Activated T-cell treated with anti-CD3 and anti-CD28 coated beads for 48 hours (primary cell): ENCODE measurements at places on chromosomes 7 and 10.

DNA sequence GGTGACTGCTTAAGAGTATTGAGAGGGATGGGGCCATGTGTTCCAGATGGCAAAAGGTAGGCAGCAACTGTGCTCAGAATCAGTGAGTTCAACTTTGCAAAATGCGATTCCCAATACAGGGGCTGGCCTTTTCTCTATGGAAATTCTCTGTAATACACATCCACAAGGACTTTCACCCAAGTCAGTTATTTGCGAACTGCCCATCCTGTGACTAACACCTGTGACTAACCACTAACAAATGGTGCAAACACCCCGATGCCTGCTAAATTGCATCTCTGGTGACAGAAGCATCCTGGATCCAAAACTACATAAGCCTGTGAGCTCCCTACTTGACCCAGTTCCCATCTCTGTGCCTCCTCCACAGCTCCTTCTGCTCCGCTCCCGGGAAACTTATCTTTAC is 9.0 kb upstream of the CUZD1 start:
- DNase-seq, result no peak

DNA sequence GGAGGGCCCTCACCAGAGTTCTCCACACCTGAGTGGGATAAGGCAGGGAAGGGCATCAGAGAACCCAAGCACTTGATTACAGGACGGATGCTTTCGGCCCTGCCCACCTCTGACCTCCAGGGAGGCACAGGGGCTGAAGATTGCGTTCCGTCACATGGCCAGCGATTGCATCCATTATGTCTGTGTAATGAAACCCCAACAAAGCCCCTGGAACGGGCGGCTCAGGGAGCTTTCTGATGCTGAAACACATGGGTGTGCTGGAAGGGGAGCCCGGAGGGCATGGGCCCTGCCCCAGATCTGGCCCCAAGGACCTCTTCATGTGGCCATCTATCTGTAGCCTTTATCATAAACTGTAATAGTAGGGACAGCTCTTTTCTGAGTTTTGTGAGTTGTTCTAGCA is 117.2 kb downstream of the PTPN20 start:
- DNase-seq, result no peak

DNA sequence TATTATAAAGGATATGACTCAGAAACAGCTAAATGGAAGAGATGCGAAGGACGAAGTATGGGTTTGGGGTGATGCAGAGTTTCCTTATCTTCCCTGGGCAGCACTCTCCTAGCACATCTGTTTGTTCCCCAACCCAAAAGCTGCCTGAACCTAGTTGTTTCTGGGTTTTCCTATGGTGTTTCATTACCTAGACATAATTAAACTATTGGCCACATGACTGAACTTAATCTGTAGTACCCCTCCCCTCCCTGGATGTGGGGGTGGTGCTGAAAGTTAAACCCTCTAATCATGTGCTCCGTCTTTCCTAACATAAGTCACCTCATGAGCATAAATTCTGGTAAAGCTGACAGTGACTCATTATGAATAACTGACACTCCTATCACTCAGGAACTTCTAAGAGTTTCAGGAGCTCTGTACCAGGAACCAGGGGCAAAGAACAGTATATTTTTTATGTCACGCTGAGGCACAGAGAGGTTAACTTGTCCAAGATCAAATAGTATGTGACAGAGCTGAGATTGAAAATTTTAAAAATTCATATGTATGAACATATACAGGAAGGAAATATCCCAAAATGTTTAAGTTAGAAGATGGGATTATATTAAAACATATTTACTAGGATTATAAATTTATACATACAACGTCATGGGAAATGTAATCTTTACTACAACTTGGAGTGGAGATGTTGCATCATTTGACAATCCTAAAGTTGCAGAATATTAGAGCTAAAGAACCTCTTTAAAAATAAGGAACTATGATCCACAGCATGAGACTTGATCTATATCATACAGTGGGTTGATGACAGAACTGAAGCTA is 4.8 kb downstream of the STRIP2 start:
- DNase-seq, result peak; percentile 55

DNA sequence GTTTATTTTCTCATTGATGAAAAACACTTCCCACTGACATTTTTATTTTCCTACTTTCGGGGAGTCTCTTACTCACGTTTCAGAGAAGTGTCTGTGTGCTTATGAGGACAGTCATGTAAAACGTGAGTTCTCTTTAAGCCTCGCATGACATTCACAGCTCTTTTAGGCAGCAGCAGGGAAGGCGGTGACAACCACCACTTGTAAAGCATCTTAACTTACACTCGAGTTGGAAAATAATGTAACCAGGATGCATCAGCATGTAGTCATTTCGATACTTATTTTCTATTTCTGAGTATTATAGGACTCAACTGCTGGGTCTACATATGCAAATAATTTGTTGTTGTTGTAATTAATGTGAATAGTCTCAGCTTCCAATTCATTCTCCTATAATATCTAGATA is 153.6 kb downstream of the SEMA3D start:
- no peak for DNase-seq
